ENCODE measurements at places on chromosomes 13 and 19.

- no peak for DNase-seq
Measured at GRCh38 chr19:10368101-10368803, 12.1 kb downstream of the TYK2 start.

GRCh38 chr19:35822579-35822978, 9.9 kb upstream of the PRODH2 start:
- no peak for DNase-seq

DNA sequence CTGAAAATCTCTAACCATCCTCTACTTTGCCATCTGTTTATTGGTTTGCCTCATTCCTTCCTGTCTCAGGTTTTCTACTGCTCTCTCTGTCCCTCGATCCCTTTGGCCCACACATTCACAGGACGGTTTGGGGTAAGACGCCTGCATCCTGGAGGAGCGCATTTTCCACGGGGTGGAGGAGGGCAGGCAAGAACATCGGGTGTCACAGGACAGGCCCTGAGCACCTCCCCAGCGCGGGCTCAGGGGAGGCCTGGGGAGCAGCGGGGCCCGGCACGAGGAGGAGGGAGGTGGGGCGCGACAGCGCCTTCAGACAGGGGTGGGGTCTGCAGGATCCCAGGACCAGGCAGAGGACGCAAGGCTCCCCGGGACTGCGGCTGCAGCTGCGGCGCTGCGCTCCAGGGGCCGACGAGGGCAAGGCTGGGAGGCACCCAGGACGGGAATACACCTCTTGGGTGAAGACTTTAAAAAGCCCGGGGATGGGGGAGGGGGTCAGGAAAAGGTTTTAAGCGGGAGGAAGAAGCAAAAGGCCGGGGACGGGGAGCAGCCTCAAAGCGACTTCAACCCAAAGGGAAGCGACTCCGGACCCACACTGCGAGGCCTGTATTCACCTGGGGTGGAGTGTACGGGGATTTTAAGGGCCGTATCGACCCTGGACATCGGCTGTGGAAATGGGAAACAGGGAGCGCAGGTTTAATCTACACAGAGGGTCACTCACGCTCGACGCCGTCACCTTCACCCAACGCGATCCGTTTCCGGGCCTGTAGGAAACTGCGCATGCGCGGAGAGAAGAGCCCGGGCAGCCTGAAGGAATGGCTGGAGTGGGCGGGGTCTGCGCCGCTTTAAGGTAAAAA, at the start of gene ZNF415:
TSS of gene ZNF415 (minus strand) at position 770 of the 851 bp plus-strand sequence. CDS start 10,234 bp downstream, outside the sequence.
- DNase-seq = peak; percentile 79

DNA sequence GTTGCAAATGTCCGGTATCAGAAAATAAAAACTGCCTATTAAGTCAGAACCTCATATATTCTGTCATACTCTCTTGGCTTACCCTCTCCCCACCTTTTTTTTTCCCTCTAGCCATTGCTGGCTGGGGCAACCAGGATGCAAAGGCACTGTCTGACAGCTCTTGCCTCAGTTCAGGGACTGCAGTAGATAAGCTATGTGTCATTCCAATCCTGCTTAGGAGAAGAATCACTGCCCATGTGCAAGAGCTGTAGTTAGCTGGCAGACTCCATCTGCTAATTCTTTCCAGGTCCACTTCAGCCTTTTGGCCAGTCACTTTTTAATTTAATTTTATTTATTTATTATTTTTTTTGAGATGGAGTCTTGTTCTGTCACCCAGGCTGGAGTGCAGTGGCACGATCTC, 895.6 kb upstream of the SLC10A2 start:
- DNase-seq = no peak

Data from transverse colon (tissue), 4 donors.